ENCODE measurements at places on chromosomes 6 and 20.

GRCh38 chr6:168376811-168377483 lies 57.4 kb upstream of the DACT2 start:
- no peak for DNase-seq

GRCh38 chr6:104729433-104729832 lies 130.3 kb downstream of the HACE1 start:
- no peak for DNase-seq

- no peak for DNase-seq
These were observed 10.8 kb downstream of the EFCAB8 start for GRCh38 chr20:32869562-32869961.

- DNase-seq = no peak
These were observed 7.7 kb downstream of the NRN1 start for GRCh38 chr6:5998711-5999687.

DNA sequence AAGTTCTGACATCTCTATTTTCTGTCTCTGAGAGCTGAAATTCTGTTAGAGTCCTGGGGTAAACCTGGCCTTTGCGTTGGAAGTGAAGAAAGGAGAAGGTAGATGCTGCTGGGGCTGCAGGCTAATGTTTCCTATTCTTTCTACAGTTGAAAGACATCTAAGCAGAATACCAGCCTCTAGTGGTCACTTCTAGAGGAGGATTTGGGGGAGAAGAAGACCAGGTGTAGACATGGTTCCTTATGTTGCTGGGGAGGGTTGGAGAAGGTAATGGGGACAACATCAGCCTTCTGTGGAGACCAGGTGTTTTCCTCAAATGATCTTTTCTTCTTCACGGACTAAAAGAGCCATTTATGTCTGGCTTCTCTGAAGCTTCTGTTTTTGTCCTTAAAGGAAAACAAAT lies 62.6 kb downstream of the BTBD3 start:
- DNase-seq = no peak

- DNase-seq = no peak
These were observed 4.0 kb upstream of the ACSS1 start for GRCh38 chr20:25061821-25062530.

GRCh38 chr20:40307997-40308396 lies 381.0 kb downstream of the MAFB start:
- no peak for DNase-seq

- no peak for DNase-seq
These were observed 252.9 kb upstream of the KCNG1 start for GRCh38 chr20:51275826-51276225.
